ENCODE measurements at places on chromosomes 3 and 15. TPM values are rescaled to one million over a fixed set of nuclear protein-coding genes. Genes with fewer than 3 reads are reported as not detected.

GRCh38 chr3:53043738-53044137, 2.1 kb downstream of the SFMBT1 start:
- H3K4me1 ChIP-seq: peaks cover 16% of the 10 kb centered on the region
- H3K36me3 ChIP-seq: no peaks in the 10 kb centered on the region
- no peak for DNase-seq

DNA sequence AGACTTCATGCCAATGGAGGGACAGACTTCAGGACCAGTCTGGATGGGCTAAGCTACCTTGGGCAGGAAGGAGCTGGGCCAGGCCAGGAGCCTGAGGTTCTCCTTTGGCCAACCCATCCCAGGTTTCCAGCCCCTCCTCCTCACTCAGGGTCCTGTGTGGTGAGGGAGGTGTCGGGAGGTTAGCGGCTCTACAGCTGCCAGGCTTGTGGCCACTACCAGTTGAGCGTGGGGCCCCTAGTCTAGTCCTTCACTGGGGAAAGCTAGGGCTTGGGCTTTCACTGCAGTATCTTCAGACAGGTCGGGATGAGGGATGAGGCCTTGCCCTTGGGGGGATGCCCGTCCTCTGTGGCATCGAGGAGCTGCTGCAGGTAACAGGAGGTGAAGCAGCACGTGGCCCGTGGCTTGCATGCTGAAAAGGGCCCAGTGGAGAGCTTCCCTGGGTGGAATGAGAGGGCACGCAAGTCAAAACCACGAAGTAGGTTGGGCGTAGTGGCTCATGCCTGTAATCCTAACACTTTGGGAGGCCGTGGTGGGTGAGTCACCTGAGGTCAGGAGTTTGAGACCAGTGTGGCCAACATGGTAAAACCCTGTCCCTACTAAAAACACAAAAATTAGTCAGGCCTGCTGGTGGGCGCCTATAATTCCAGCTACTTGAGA, 8.5 kb upstream of the FANCD2 start:
- H3K27me3 ChIP-seq: no peaks in the 10 kb centered on the region
- no peak overlapping the region for H3K27ac ChIP-seq
- no peaks in the 10 kb centered on the region for H3K36me3 ChIP-seq
- DNase-seq: no peak
- no peaks in the 10 kb centered on the region for H3K4me1 ChIP-seq

DNA sequence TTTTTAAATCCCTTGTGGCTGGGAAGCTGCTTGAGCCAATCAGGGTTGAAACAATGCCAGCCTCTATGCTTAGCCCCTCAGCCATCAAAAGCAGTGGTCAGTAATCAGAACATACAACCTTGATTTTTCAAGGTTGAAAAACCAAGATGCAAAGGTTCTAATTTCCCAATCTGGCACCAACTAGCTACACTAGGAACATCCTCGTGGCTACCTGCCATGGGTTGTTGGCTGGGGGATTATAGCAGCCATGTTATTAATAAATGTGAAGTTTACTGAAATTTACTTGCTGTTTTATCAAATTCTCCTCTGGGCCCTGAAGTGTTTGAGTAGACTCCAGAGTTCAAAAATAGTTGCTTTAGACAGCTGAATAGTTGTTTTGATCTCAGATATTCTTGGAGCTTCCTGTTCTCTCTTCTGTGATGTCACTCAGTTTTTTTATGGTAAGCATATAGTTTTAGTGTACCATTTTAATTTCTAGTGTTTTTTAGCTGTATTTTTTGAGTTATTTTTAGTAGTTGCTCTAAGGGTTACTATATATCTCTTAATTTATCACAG, 31.9 kb downstream of the PCCB start:
- no peaks in the 10 kb centered on the region for H3K27me3 ChIP-seq
- H3K36me3 ChIP-seq: peaks cover 5% of the 10 kb centered on the region
- no peak for DNase-seq
- H3K27ac ChIP-seq: no peak overlapping the region
- no peak overlapping the region for H3K4me3 ChIP-seq

DNA sequence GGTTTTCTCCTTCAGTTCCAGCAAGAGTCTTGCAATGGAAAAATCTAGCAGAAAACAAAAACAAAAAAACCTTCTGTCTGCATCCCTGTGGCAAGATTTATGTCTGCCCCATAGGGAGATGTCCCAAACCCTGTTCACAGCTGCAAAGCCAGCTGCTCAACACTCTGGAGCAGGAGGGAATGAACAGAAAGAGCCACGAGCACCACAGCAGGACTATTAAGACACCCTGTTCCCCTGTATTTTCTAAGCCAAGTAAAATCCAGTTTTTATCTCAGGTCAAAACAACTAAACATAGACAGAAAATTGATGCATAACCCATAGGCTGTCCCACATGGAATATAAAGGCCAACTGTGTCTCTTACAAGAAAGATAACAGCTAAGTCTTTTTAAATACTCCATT, 357.9 kb downstream of the LSAMP start:
- H3K36me3 ChIP-seq: no peaks in the 10 kb centered on the region
- no peaks in the 10 kb centered on the region for H3K4me1 ChIP-seq
- no peak overlapping the region for H3K27ac ChIP-seq
- H3K27me3 ChIP-seq: no peaks in the 10 kb centered on the region
- H3K4me3 ChIP-seq: no peak overlapping the region
- DNase-seq: no peak

DNA sequence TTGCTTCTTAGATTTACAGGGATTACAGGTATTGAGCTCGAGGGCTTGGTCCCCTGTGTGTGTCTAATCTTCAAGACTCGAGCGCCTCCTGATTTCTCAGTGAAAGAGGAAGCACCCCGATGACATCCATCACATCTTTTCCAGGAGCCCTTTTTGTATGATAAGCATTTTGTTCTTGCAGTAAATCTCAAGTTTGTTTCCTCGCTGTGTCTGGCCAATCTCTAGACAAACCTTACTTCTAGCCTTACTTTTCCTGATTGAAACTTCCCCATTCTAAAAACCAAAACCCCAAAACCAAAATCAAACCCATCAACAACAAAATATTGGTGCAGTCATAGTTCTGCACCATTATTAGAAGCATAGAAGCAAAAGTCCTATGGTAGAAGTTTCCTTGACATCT, 286.0 kb downstream of the NFKBIZ start:
- no peaks in the 10 kb centered on the region for H3K36me3 ChIP-seq
- DNase-seq: no peak
- H3K27me3 ChIP-seq: no peaks in the 10 kb centered on the region
- no peak overlapping the region for H3K4me3 ChIP-seq
- H3K27ac ChIP-seq: no peak overlapping the region
- peaks cover 12% of the 10 kb centered on the region for H3K4me1 ChIP-seq

Gene PLSCR5
- total RNA-seq: 0.60 TPM

Gene MME
- 250 TPM for total RNA-seq
